ENCODE measurements at places on chromosomes 16 and 17. TPM values are rescaled to one million over a fixed set of nuclear protein-coding genes. Genes with fewer than 3 reads are reported as not detected.
A peak's percentile ranks its signal among the peaks of the same experiment; 100 is the strongest.

DNA sequence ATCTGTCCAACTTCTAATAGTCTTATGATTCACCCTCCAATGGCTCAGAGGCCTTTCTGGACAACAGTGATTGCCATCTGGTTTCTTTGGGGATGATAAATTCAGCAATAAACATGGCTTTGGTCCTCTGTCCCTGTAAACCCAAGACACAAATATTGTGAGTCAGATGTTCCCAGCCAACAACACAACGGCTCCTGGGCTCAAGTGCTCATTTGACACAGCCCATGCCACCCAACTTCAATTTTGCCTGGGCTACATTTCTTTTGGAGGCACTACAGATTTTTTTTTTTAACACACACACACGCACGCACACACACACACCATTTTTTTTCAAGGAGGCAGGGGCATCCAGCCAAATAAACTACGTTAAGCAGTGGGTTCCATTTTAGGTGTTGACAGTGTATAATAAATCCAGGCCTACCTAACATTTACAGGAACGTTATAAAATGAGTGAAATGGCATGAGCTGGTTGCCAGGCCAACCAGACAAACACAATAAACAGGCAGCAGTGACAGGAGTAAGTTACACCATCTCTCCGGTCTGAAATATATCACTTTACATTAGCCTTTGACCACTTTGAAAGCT is 939.9 kb upstream of the SOX9 start:
- no peaks in the 10 kb centered on the region for H3K36me3 ChIP-seq
- no peak for DNase-seq
- no peaks in the 10 kb centered on the region for H3K4me1 ChIP-seq
- no peak overlapping the region for H3K27ac ChIP-seq

GRCh38 chr16:27311448-27311830 is 2.3 kb upstream of the IL4R start:
- peaks cover 22% of the 10 kb centered on the region for H3K4me1 ChIP-seq
- DNase-seq, result no peak
- H3K36me3 ChIP-seq, result no peaks in the 10 kb centered on the region
- peak overlapping the region; percentile 43 for H3K27ac ChIP-seq
- no peak overlapping the region for H3K4me3 ChIP-seq

DNA sequence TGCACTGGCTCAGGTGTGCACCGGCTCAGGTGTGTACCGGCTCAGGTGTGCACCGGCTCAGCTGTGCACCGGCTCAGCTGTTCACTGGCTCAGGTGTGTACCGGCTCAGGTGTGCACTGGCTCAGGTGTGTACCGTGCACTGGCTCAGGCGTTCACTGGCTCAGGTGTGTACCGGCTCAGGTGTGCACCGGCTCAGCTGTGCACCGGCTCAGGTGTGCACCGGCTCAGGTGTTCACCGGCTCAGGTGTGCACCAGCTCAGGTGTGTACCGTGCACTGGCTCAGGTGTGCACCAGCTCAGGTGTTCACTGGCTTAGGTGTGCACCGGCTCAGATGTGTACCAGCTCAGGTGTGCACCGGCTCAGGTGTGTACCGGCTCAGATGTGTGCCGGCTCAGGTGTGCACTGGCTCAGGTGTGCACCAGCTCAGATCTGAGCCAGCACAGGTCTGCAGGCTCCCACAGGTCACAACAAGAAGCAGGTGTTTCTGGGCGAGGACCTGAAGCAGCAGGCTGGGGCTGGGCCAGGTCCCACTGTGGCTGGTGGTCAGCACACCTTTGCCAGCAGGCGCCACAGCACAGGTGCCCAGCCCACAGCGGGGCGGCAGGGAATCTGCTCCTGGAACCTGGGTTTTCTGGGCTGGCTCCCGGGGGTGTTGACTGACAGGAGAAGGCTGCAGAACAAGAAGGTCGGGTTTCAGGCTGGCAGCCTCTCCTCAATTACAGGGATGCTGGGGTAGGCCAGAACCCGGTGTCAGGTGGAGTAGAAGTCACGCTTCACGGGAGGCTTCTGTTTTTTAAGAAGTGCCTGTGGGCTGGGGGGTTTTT is 17.2 kb downstream of the METRNL start:
- peaks cover 42% of the 10 kb centered on the region for H3K36me3 ChIP-seq
- H3K27ac ChIP-seq, result no peak overlapping the region
- no peak overlapping the region for H3K4me3 ChIP-seq
- DNase-seq, result no peak
- H3K27me3 ChIP-seq, result peaks cover 29% of the 10 kb centered on the region

DNA sequence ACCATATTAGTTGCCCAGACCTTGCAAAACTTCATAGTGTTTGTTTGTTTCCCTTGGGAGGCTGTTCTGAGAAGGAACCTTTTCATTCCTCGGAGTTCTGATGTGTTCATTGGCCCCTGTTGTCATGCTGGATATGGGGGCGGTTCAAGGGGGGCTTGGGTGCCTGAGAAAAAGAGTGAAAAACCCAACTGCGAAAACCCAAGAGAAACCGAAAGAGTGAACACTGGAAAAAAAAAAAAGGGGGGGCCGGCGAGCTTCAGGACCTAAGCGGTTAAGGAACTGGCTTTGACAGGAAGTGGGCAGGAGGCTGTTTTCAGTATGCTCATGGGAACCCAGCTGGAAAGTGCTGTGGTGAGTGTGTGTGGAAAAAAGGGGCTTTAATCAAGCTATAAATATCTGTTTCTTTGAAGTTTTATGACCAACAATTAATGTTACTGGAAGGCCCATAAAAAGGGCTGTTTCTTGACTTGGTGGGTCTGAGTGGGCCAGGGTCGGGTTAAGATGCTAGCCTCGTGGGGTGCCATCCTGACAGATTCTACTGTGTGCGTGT is 510.7 kb downstream of the MAF start:
- no peaks in the 10 kb centered on the region for H3K27me3 ChIP-seq
- H3K4me3 ChIP-seq, result peak overlapping the region; percentile 11
- H3K4me1 ChIP-seq, result peaks cover 61% of the 10 kb centered on the region
- H3K27ac ChIP-seq, result no peak overlapping the region
- no peaks in the 10 kb centered on the region for H3K36me3 ChIP-seq
- DNase-seq, result no peak

GRCh38 chr16:21103941-21104860 is 46.4 kb downstream of the DNAH3 start:
- H3K4me1 ChIP-seq, result no peaks in the 10 kb centered on the region
- no peaks in the 10 kb centered on the region for H3K27me3 ChIP-seq
- no peak for DNase-seq
- no peak overlapping the region for H3K4me3 ChIP-seq
- no peak overlapping the region for H3K27ac ChIP-seq

- H3K4me3 ChIP-seq, result no peak overlapping the region
- no peaks in the 10 kb centered on the region for H3K27me3 ChIP-seq
- H3K4me1 ChIP-seq, result peaks cover 90% of the 10 kb centered on the region
Observed at GRCh38 chr16:89448656-89449055, 41.7 kb downstream of the ANKRD11 start.

- H3K27ac ChIP-seq, result no peak overlapping the region
- H3K27me3 ChIP-seq, result no peaks in the 10 kb centered on the region
- no peaks in the 10 kb centered on the region for H3K36me3 ChIP-seq
- H3K4me3 ChIP-seq, result no peak overlapping the region
Observed at GRCh38 chr17:73971127-73971526, 232.4 kb upstream of the RPL38 start.

DNA sequence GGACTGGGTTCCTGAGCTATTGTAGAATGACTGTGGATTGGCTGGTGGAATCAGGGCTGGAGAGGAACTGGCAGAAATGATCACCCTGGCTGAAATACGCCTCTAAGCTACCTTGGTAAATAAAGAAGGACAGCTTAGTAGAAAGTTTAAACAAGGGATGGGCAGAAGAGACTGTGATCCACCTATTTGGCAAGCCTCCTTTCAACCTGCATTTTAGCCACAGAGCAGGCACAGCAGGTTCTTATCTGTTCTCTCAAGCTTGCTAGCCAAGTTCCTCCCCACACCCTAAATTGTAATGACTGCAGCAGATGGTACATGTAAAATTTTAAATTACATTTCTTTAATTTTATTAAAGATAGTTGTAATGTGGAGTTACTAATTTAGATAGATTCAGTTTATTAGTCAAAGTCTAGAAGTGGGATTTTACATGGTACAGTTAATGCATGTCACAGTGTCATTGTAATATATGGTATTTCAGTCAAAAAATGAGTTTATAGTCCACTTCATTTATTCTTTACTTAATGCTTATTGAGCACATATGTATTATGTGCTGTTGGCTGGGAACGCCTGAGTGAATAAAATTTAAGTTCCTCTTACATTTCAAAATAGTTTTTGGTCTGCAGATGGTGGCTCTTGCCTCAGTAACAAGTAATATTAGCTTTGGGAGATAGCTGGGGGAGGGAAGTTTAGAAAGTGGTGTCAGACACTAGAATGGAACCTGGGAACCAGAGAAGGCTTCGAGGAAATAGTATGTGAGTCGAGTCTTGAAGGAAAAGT is 11.2 kb downstream of the EPN2 start:
- DNase-seq, result no peak
- H3K4me3 ChIP-seq, result no peak overlapping the region
- peaks cover 35% of the 10 kb centered on the region for H3K4me1 ChIP-seq
- no peaks in the 10 kb centered on the region for H3K36me3 ChIP-seq
- H3K27ac ChIP-seq, result peak overlapping the region; percentile 28

DNA sequence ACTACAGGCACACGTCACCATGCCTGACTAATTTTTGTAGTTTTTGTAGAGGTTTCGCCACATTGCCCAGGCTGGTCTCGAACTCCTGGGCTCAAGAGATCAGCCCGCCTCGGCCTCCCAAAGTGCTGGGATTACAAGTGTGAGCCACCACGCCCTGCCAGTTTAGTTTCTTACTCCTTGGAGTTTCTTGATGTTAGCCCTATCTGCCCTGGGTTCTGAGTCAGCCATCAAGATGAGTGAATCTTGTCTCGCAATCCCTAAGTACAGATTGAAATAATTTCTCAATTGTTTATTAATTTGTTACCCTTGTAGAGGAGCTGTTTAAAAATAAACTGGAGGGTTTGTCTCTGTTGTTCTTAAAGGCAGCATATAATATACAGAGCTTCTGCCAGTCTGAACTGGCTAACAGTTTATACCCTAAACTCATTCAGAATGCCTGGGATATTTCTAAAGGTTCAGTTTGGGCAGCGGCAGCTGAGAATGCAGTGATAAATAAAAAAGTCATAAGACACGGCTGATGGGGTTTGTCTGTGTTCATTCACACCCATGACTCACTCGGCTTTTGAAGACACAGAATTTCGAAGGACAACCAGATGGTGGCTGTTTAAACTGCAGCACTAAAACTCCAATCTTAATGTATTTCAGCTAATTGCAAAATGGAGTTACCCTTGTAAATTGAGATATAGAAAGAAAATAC is 39.6 kb downstream of the GPRC5B start:
- no peak for DNase-seq
- H3K36me3 ChIP-seq, result no peaks in the 10 kb centered on the region
- H3K4me3 ChIP-seq, result no peak overlapping the region
- H3K4me1 ChIP-seq, result no peaks in the 10 kb centered on the region
- no peak overlapping the region for H3K27ac ChIP-seq
- no peaks in the 10 kb centered on the region for H3K27me3 ChIP-seq

GRCh38 chr16:86891121-86891520 is 312.8 kb downstream of the FOXL1 start:
- H3K27me3 ChIP-seq, result peaks cover 50% of the 10 kb centered on the region
- no peaks in the 10 kb centered on the region for H3K4me1 ChIP-seq
- no peak overlapping the region for H3K4me3 ChIP-seq
- no peak for DNase-seq
- H3K36me3 ChIP-seq, result no peaks in the 10 kb centered on the region

DNA sequence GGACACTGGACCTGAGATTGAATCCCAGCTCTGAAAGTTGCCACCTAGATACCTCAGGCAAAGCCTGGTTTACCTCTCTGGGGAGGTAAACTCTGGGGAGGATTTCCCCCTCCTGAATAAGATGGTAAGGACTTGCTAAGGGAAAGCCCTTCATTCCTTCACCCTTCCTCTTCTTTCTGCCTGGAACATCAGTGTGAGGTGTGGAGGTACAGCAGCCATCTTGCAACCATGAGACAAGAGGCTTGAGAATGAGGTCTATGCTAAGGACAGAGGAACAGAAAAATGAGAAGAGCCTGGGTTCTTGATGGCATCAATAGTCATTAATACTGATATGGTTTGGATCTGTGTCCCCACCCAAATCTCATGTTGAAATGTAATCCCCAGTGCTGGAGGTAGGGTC is 23.7 kb upstream of the ADCY9 start:
- H3K27me3 ChIP-seq, result no peaks in the 10 kb centered on the region
- no peaks in the 10 kb centered on the region for H3K4me1 ChIP-seq
- H3K4me3 ChIP-seq, result no peak overlapping the region
- no peak for DNase-seq
- H3K27ac ChIP-seq, result no peak overlapping the region
- H3K36me3 ChIP-seq, result no peaks in the 10 kb centered on the region

Gene ZNF668
- 12.5 TPM for total RNA-seq

Gene NPIPA7
- 7.8 TPM for total RNA-seq

Gene CES3
- 0.28 TPM for total RNA-seq

Gene TNFRSF13B
- total RNA-seq, result 40.4 TPM

Gene DVL2
- total RNA-seq, result 37.2 TPM

Gene CDH3
- 31.7 TPM for total RNA-seq

Gene XPO6
- total RNA-seq, result 412 TPM

Gene KRT222
- 13.7 TPM for total RNA-seq
